ENCODE measurements at places on chromosomes 4 and X.

- DNase-seq = no peak
These were observed 359.2 kb downstream of the IDS start for GRCh38 chrX:149145845-149146285.

DNA sequence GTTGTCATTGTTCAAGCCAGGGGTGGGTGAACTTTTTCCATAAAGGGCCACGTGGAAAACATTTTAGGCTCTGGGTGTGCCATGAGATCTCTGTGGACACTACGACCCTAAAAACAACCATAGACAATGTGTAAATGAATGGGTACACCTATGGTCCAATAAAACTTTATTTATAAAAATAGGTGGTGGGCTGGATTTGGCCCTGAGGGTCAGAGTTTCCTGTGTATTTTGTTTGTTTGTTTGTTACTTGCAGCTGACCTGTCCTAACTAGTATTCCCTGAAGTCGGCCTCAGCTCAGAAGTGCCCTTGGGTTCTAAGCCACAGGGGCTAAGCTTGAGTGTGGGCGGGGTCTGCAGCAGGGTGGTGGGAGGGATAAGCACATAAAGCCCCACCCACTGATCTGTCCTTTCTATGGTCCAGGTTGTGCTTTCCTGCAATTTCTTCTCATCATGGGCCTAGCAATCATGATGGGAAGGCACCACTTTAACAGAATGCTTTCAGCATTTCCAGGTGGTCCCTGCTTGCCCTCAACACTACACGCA, 17.2 kb upstream of the DRD5 start:
- no peak for DNase-seq

GRCh38 chr4:47465004-47465403, 1.5 kb upstream of the COMMD8 start:
- no peak for DNase-seq

DNA sequence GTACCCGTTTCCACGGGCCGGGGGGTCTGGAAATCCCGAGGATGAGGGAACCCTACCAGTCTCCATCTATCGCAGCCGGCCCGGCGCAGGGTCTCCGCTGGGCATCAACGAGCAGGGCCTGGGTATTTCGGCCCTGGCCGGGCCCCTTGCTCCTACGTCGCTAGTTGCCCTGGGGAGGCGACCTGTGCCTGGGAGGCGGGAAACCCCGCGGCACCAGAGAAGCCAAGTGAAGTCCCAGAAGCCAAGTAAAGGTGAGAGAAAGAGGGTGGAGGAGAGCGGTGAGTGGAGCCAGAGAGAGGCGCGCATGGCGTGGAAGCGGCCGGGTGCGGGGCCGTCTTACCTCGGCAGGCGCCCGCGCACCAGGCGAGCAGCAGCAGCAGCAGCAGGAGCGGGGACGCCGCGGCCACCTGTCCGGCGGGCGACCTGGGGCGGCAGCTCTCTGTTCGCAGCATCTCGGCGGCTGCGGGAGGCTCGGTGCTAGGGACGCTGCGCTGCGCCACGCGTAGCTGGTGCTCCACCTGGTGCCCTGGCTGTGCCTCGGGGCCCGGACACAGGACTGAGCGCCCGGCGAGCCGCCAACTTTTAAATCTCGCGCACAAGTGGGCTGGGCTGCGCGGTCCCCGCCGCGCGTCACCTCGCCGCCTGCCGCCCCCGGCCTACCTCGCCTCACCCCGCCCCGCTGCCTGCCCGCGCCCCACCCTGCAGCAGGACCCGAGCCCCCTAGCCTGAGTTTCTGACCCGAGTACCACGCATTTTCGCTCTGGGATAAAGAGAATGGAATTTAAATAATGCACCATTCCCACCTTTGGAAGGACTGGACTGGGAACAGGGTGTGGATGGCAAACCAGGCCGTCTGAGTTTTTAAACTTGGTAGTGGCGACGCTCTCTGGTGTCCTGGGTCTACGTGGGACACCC, at the start of gene NMU:
NMU (minus strand) TSS at position 558 of the 915 bp plus-strand sequence; CDS start at position 452, 106 bp downstream.
- DNase-seq = peak; percentile 73

DNA sequence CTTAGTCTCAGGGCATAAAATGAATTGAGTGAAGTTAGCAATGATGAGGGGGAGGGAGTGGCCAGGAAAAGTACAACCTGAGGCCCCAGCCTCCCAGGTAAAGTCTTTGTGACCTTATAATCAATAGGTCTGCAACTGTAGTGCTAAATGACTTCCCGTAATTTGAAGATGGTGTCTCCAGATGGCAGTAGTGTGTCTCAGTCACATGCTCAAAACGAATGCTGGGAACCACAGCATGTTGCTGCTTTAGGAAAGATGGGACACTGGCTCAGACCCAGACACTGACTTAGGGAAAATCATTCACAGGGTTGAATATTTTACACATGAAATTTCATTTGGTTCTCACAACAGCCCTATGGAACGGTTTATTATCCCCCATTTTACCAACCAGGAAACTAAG, 10.3 kb downstream of the SRPX2 start:
- DNase-seq = peak; percentile 26

DNA sequence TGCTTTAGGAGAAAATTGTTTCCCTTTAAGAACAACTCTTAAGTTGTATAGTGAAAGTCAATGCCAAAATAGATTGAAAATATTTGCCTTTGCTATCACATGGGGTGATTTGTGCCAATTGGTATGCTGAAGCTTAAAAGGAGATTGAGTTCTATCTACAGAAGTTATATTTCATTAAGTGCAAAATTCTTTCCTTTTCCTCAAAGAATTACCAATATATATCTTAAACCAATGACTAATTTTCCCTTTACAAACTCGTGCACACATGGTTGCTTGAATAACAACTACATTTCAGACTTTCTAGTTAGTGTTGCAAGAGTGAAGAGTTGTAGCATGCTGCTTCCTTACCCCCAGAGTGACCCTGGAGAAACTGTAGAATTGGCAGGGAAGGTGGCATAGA, 990.0 kb upstream of the PABPC4L start:
- DNase-seq = no peak

GRCh38 chr4:46886711-46887110, 22.3 kb downstream of the COX7B2 start:
- peak; percentile 25 for DNase-seq

DNA sequence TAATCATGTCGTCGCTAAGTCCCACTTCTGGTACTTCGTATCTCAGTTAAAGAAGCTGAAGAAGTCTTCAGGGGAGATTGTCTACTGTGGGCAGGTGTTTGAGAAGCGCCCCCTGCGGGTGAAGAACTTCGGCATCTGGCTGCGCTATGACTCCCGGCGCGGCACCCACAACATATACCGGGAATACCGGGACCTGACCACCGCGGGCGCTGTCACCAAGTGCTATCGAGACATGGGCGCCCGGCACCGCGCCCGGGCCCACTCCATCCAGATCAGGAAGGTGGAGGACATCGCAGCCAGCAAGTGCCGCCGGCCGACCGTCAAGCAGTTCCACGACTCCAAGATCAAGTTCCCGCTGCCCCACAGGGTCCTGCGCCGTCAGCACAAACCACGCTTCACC, 11.3 kb downstream of the PNCK start:
- peak; percentile 57 for DNase-seq

GRCh38 chrX:17656556-17656955, 80.7 kb upstream of the SCML1 start:
- peak; percentile 18 for DNase-seq

- DNase-seq = no peak
These were observed 369.5 kb downstream of the PPP3CA start for GRCh38 chr4:100977746-100978397.

DNA sequence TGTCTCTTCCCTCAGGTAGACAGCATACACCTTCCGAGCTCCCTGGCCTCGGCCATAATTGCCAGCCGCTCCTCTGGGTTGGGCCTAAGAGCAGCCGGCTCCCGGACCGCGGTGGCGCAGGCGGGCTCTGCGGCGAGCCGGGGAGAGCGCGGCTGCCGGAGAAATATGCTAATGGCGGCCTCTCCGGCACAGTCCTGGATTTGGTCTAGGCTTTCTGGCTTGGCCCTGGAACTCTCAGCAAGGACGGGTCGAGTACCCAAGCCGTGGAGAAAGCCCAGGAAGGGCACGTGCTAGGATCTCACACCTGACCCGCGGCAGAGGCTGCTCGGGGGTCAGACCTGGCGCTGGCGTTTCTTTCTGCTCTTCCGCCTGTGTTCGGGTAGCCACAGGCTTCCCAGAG, 18.6 kb upstream of the ZIC3 start:
- no peak for DNase-seq

GRCh38 chr4:53436251-53436650, 58.8 kb downstream of the FIP1L1 start:
- no peak for DNase-seq

DNA sequence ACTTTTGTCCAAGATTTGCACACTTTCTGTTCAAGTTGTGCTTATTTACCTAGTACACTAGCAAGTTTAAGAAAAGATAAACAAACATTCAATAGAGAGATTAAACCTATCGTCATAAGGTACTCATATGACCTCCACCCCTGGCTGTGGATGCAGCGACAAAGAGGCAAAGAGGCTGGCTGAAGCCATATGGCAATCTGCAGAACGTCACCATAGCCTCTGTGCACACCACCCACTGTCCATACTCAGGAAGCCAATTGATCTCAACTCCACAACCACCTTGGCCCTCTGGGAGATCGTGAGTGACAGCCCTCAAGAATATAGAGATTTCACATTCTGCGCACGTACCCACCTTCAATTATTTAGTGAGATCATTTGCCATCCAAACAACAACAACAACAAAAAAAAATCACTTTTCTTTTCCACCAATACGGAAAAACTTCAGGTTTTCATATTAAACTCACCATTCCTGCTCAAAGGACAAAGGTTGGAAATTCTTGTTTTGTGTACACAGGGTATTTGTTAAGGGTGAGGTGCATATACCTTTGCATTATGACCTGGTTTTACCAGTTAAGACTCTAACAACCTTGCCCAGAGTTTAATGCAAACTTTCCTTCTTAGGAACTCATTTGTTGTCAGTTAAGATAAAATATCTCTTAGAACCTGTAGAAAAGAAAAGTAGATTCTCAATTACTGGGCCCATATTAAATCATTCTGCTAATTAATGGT, 243.0 kb upstream of the FSTL5 start:
- DNase-seq = no peak

DNA sequence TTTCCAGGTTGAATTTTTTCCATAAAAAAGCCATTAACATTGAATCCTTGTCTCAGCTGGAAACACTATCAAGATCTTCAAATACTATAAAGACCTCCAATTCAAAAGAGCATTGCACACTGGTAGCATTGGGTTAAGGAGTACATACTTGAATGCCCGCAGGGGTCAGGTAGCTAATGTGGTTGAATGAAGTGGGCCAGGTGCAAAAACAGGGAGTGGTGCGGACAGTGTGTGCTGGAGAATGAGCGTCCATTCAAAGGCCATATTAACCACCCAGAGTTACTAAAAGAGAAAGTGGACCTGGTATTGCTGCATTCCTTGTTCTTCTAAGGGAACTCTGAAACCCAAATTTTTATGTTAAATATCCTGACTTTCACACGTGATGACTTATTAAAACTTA, 91.6 kb downstream of the NYX start:
- DNase-seq = no peak

Measured in eye (tissue), 1 donor.